Mammary epithelial cell (primary cell): ENCODE measurements at places on chromosomes 2 and 18. TPM values are rescaled to one million over a fixed set of nuclear protein-coding genes. Genes with fewer than 3 reads are reported as not detected.

DNA sequence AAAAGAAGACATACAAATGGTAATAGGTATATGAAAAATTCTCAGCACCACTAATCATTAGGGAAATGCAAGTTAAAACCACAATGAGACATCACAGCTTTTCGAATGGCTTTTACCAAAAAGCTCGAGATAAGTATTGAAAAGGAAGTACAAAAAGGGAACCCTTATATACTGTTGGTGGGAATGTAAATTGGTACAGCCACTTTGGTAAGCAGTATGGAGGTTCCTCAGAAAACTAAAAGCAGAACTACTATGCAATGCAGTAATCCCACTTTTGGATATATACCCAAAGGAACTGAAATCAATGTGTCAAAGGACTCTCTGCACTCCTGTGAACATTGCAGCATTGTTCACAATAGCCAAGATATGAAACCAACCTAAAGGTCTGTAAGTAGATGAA lies 107.5 kb upstream of the SPATS2L start:
- DNase-seq, result no peak

The TRABD2A gene
- total RNA-seq, result 20.7 TPM

DNA sequence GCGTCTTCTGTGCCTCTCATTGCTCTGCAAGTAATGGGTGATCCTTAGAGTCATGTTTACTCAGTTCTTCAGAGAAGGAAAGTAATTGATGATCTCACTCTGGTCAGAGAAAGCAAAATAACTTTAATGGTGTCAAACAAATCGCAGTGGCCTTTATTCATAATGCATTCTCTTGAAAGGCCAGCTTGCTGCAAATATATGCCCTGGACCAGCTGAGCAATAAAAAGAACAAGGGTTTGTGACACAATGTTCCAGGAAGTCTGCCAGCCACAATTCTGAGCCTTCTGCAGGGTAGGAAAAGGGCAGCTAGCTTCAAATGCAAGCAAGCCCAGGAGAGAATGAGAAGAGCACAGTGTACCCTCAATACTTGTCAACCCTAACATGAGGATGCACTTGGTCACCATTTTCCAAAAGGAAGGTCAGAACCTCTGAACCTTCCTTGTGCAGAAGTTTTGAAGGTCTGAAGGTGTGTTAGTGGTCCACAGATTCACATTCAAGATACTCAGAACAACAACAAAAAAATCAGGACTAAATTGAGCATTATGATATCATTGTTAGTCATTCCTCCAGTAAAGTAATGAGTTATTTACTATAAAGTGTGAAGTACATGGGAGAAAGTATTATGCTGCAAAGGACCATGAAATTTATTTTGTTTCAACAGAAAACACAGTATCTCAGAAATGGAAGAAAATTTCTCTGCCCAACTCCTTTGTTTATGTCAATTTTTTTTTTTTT lies 355.6 kb downstream of the PAX3 start:
- DNase-seq, result no peak

The CCDC74A gene
- total RNA-seq, result 4.4 and 5.4 TPM in 2 replicates

GRCh38 chr2:121529439-121530211 lies 1.1 kb upstream of the RNU4ATAC start:
- no peak for DNase-seq

GRCh38 chr18:47750889-47751423 lies 179.5 kb downstream of the SMAD2 start:
- no peak for DNase-seq

DNA sequence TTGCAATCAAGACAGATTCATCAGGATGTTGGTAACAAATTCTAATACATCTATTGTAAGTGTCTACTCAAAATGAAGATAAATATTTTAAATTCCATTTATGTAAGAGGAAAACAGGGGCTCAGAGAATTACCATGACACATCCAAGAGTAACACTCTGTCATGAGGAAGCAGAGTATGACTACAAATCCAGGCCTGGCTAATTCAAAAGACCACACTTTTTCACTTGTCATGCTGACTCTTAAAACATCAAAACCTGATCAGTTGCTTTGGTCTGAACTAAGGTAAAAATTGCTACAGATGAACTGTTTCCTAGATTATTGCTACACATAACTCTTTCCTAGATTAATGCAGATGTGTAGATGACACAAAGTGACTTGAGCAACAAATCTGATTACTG lies 880.6 kb downstream of the TSN start:
- DNase-seq, result peak; percentile 57

- no peak for DNase-seq
Observed at GRCh38 chr2:48270209-48270608, 259.7 kb upstream of the STON1 start.

DNA sequence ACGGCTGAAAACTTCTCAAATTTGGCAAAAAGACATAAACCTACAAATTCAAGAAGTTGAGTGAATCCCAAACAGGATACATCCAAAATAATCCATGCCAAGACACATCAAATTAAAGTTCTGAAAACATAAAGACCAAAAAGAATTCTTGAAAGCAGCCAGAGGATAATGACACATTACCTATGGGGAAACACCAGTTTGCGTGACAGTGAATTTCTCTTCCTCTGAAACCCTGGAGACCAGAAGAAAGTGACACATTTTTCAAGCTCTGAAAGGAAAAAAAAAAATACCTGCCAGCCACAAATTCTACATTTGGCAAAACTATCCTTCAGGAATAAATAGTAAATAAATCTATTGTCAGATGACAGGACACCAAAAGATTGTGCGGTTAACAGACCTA lies 86.0 kb upstream of the AFF3 start:
- DNase-seq, result no peak

- peak; percentile 20 for DNase-seq
Observed at GRCh38 chr18:1663879-1664705, 759.4 kb downstream of the ADCYAP1 start.

The CDK15 gene
- 5.7 TPM for total RNA-seq

The THSD7B gene
- not detected in 2 replicates for total RNA-seq

- peak; percentile 80 for DNase-seq
Observed at GRCh38 chr2:160351956-160352355, 141.7 kb downstream of the RBMS1 start.

The PXDN gene
- 67.6 and 99.8 TPM in 2 replicates for total RNA-seq

DNA sequence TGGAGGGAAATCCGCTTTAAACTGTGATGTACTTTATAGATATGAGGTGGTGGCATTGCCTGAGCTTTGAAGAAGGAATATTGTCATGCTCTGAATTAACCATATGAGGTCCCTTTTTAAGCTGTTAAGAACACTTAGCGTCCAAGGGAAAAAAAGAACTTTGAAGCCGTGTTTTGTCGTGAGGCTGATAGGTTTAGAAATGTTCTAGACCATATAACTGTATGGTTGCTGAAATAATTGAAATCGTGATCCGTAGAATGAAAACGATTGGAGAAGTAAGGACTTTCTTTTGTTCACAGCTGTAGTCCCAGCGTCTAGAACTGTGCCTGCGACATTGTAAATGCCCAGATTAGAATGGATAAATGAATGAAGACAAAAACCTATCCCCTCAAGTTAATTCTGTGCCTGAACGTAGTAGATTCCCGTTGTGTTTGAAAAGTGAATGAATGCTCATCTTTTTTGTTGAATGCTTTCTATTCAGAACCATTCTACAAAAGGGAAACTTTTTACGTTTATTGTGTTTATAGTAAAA lies 1.5 kb downstream of the SMCHD1 start:
- peak; percentile 9 for DNase-seq

DNA sequence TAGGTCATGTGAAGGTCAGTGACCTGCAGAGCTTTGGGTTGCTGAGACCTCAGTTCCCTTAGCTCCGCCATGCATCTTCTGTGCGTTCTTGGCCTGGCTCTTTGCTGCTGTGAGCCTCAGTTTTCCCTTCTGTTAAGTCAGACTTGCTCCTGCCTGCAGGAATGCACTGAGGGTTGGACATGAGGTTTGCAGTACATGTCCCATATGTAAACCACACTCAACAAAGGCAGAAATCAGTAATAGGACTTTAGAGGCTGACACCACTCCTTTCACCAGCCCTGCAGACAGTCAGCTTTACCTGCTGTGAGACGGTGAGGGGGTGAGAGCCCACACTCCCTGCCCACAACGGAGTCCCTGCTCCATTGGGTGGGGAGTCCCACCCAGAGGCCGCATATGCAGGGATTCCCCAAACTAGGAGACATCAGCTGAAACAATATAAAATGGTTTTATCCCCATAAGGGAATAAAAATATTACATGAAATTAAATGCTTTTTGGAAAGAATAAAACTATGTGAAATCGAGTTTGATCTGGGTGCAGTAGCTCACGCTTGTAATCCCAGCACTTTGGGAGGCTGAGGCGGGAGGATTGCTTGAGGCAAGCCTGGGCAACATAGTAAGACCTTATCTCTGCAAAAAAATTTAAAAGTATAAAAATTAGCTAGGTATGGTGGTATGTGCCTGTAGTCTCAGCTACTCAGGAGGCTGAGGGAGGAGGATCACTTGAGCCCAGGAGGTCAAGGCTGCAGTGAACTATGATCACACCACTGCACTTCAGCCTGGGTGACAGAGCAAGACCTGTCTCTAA lies 55.1 kb downstream of the MYO7B start:
- DNase-seq, result no peak

GRCh38 chr2:235406430-235406829 lies 87.4 kb upstream of the AGAP1 start:
- DNase-seq, result no peak

GRCh38 chr2:6939071-6939470 lies 21.9 kb downstream of the RNF144A start:
- no peak for DNase-seq

The MERTK gene
- total RNA-seq, result 0.19 and 0.48 TPM in 2 replicates

The ANKRD36B gene
- 19.0 and 22.5 TPM in 2 replicates for total RNA-seq

The M1AP gene
- 0.56 and 0.94 TPM in 2 replicates for total RNA-seq

DNA sequence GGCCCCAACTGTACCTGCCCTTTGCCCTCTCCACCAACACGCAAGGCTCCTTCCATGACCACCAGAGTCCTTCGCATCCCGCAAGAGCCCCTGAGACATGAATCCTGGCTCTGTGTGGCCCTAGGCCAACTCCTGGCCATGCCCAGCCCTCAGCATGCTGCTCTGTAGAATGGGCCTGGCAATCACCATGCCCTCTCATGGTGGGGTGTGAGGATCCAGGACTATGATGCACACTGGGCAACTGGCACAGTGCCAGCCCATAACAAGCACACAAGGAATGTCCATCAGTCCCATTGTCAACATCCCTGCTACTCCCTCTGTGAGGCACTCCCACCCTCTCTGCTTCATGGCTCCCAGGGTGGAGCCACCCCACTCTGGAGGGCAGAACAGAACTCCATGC lies 44.7 kb downstream of the FER1L5 start:
- no peak for DNase-seq

The TLX2 gene
- total RNA-seq, result not detected

GRCh38 chr18:78953566-78953965 lies 26.1 kb upstream of the SALL3 start:
- DNase-seq, result no peak

The GPATCH11 gene
- total RNA-seq, result 4.6 and 7.2 TPM in 2 replicates

The C2orf42 gene
- total RNA-seq, result 17.3 and 27.8 TPM in 2 replicates

GRCh38 chr2:44705876-44706480 lies 235.5 kb upstream of the SIX3 start:
- no peak for DNase-seq

GRCh38 chr2:203062126-203062525 lies 47.5 kb downstream of the NBEAL1 start:
- DNase-seq, result no peak

DNA sequence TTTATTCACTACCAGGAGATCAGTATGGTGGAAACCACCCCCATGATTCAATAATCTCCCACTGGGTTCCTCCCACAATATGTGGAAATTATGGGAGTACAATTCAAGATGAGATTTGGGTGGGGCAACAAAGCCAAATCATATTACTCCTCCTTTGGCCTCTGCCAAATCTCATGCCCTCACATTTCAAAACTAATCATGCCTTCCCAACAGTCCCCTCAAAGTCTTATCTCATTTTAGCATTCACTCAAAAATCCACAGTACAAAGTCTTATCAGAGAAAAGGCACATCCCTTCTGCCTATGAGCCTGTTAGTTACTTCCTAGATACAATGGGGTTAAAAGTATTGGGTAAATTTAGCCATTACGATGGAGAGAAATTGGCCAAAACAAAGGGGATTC lies 989.5 kb upstream of the CNTNAP5 start:
- no peak for DNase-seq

DNA sequence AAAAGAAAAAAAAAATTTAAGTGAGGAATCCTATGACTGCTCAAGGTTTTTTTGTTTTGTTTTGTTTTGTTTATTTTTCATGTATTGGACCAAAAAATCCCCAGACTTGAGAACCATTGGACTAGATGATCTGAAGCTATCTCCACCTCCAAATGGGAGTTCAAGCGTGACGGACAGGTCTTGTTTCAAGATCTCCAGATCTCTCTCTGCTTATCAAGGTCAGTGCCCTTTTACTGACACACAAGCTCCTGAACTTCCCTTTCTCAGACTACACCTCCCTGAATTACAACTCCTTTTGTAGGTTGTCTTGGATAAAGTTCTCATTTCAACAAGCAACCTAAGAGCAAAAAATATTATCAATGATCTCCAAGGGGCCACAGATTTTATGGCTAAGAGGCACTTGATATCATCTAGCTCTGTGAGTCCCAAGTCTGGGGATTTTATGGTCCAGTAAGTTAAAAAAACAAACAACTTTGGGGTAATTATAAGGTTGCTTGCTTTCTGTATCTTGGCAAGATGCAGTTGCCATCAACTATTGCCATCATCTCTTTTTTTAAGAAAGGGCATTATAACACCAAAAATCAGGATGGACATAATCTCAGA lies 396.0 kb upstream of the ATP5MC3 start:
- no peak for DNase-seq

GRCh38 chr2:71532327-71532726 lies 79.0 kb downstream of the DYSF start:
- no peak for DNase-seq

DNA sequence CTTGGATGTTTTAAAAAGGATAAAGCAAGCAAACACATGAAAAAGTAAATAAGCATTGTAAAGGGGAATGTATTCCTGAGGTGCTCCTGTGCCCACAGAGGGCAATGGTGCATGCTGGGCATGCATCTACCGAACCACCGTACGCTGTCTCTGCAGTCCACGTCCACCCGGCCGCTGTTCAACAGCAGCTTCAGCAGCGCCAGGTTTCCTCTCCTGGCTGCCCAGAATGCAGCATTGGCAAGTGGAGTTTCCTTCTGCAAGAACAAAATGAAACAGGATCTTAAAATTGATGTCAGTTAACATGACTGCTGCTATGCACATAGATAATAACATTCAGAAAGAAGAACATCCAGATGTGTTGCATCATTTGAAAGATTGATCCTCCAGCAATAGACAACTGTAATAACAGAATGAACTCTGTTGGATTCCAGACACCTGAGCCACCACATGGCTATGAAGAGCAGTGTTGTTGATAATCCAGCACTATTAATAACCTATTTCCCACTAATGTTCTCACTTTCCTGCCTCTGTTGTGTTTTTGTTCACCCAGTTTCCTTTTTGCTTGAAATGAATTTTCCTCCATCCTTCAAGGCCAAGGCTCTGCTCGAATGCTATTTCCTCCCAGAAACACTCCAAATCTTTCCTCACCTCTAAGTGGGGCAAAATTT lies 13.6 kb downstream of the ANKRD29 start:
- no peak for DNase-seq

- no peak for DNase-seq
Observed at GRCh38 chr2:68222287-68222686, 30.0 kb downstream of the PPP3R1 start.

The AGAP1 gene
- 11.2 TPM for total RNA-seq

GRCh38 chr2:10490806-10491291 lies 42.7 kb upstream of the ODC1 start:
- DNase-seq, result no peak

GRCh38 chr2:240981280-240981679 lies 17.1 kb upstream of the SNED1 start:
- DNase-seq, result no peak

GRCh38 chr2:205747829-205748386 lies 65.6 kb downstream of the NRP2 start:
- DNase-seq, result no peak

GRCh38 chr2:230575642-230576324 lies 136.9 kb upstream of the CAB39 start:
- no peak for DNase-seq

The EVX2 gene
- not detected for total RNA-seq
